ENCODE measurements at places on chromosomes 11 and 22. TPM values are rescaled to one million over a fixed set of nuclear protein-coding genes. Genes with fewer than 3 reads are reported as not detected.

Gene TMPRSS4
- not detected for polyA plus RNA-seq

- H3K4me1 ChIP-seq, result no peaks in the 10 kb centered on the region
- no peak overlapping the region for H3K27ac ChIP-seq
- peaks cover 4% of the 10 kb centered on the region for H3K27me3 ChIP-seq
- no peak overlapping the region for H3K4me3 ChIP-seq
Measured at GRCh38 chr22:27404441-27404840, 397.1 kb downstream of the MN1 start.

Gene SLC25A18
- polyA plus RNA-seq, result 72.0 TPM

DNA sequence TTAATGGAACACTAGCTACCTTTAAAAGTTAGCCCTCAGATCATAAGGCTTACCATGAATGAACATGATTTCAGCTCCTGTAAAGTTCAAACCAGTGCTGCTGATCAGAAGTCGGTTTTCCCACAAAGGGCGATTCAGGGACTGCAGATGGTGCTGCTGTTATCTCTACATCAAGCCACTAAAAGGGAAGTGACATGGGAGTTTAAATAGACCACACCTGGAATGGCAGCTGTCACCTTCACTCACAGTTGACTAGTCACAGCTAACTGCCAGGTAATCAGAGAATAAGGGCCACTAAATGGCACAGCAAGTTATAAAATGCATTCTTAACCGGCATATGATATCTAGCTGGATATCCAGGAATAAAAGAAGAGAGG is 581.1 kb upstream of the ARHGAP42 start:
- no peak for DNase-seq
- no peaks in the 10 kb centered on the region for H3K36me3 ChIP-seq
- no peak overlapping the region for H3K27ac ChIP-seq
- no peaks in the 10 kb centered on the region for H3K27me3 ChIP-seq
- no peak overlapping the region for H3K4me3 ChIP-seq
- no peaks in the 10 kb centered on the region for H3K4me1 ChIP-seq

- H3K4me1 ChIP-seq, result no peaks in the 10 kb centered on the region
- peak; percentile 10 for DNase-seq
- no peaks in the 10 kb centered on the region for H3K36me3 ChIP-seq
- H3K4me3 ChIP-seq, result no peak overlapping the region
- H3K27me3 ChIP-seq, result peaks cover 2% of the 10 kb centered on the region
Measured at GRCh38 chr22:49007013-49007653, 820.5 kb downstream of the BRD1 start.

Gene ZNRD2
- 33.3 TPM for polyA plus RNA-seq

- no peaks in the 10 kb centered on the region for H3K27me3 ChIP-seq
- H3K36me3 ChIP-seq, result no peaks in the 10 kb centered on the region
- H3K4me1 ChIP-seq, result no peaks in the 10 kb centered on the region
Measured at GRCh38 chr11:121958971-121959325, 157.1 kb downstream of the BLID start.

Gene MS4A6E
- polyA plus RNA-seq, result 0.22 TPM

GRCh38 chr22:40436505-40437431 is 66.4 kb downstream of the SGSM3 start:
- peaks cover 4% of the 10 kb centered on the region for H3K4me1 ChIP-seq
- no peak overlapping the region for H3K4me3 ChIP-seq
- H3K27me3 ChIP-seq, result no peaks in the 10 kb centered on the region
- peak; percentile 44 for DNase-seq

- no peak overlapping the region for H3K27ac ChIP-seq
- no peak overlapping the region for H3K4me3 ChIP-seq
- H3K27me3 ChIP-seq, result no peaks in the 10 kb centered on the region
- no peaks in the 10 kb centered on the region for H3K4me1 ChIP-seq
- H3K36me3 ChIP-seq, result no peaks in the 10 kb centered on the region
Measured at GRCh38 chr11:117443266-117444186, 115.9 kb downstream of the CEP164 start.

DNA sequence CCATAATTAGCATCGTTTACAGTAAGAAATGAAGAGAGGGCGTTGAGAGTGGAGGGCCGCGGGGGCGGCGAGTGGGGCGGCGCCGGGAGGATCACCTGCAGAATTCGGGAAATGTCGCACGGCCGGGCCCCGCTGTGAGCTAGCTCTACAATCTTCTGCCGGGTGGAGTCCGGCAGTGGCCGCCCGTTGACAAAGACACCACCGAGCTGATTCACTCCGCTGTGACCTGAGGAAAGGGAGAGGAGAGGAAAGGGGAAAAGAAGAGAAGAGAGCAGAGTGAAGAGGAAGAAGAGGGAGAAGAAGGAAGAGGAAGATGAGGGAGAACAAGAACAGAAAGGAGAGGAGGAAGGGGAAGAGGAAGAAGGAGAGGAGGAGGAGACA is 8.5 kb downstream of the PAX6 start:
- no peak overlapping the region for H3K27ac ChIP-seq
- no peaks in the 10 kb centered on the region for H3K36me3 ChIP-seq
- DNase-seq, result no peak
- H3K4me1 ChIP-seq, result peaks cover 23% of the 10 kb centered on the region

DNA sequence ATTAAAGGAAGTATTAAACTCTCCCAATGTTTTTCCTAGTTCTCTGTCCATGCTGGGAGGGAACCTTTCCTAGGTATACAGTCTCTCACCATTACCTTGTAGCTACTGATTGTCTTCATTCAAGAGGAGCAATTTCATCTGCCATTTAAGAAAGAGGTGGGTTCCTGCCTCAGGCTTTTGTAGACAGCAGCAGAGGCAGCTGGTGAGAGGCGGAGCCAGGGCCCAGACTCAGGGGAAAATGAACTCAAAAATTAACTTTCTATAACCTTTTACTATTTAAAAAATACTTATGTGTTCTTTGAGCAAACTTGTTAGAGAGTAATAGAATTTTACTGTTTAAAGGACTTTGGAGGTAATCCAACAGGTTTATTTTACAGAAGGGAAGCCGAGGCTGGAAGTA is 133.0 kb downstream of the SNX19 start:
- H3K4me1 ChIP-seq, result no peaks in the 10 kb centered on the region
- no peak overlapping the region for H3K27ac ChIP-seq
- H3K4me3 ChIP-seq, result no peak overlapping the region
- no peaks in the 10 kb centered on the region for H3K36me3 ChIP-seq

GRCh38 chr11:126456783-126457542 is 101.5 kb downstream of the ST3GAL4 start:
- H3K27me3 ChIP-seq, result no peaks in the 10 kb centered on the region
- H3K4me1 ChIP-seq, result no peaks in the 10 kb centered on the region
- H3K27ac ChIP-seq, result no peak overlapping the region
- no peak for DNase-seq

GRCh38 chr22:47309476-47309875 is 547.0 kb downstream of the TBC1D22A start:
- no peak overlapping the region for H3K4me3 ChIP-seq
- no peaks in the 10 kb centered on the region for H3K27me3 ChIP-seq
- H3K27ac ChIP-seq, result no peak overlapping the region
- no peaks in the 10 kb centered on the region for H3K36me3 ChIP-seq

Gene KRTAP5-7
- not detected for polyA plus RNA-seq

- peaks cover 4% of the 10 kb centered on the region for H3K4me1 ChIP-seq
Measured at GRCh38 chr11:2121227-2122130, 17.7 kb downstream of the IGF2 start.

Gene NXPE2
- polyA plus RNA-seq, result not detected

Gene UPK3A
- not detected for polyA plus RNA-seq
